ENCODE measurements at places on chromosomes 5 and 9.

DNA sequence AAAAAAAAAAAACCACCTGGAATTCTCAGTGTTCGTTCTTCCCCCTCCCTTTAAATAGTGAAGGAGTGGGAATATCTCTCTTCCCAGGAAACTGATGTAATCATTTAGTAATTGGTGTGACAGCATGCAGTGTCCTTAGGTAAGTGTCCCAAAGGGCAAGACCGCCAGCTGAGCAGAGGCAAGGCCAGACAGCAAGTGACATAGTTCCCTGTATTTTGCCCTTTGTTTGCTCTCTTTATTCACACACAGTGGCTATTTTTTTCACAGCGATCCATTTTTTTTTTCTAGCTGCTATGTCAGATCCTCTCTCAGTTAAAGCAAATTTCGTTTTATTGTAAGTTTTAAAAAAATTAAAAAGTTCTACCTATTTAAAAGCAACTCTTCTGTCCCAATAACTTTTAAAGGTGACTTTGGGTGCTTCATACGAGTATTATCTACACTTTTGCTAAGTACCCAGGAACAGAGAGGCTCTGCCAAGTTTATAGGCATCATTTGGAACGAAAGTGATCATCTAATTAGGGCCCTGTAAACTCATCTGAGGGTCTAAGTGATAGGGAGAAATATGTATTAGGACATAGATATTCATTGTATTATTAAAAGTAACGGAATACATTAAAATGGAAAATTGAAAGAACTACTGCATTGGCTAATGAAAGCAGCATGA, 98.2 kb upstream of the ALDH1A1 start:
- DNase-seq: peak; percentile 22

DNA sequence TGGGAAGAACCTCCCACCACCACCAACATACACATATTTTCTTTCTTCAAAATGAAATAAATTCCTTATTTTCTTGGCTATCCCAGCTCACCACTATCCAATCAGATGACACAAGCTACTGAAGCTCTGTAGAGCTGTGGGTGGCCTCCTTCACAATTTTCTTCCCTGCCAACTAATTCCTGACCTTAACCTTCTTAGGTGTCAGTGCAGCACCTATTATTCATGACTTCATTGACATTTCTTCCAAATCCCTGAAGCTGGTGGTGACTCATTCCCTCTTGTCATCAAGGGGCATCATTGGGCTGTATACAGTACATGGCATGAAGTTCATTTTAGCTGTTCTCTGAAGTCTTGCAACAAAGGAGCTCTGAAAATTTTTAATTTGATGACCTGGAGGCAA, 42.0 kb upstream of the ADRA1B start:
- DNase-seq: no peak

DNA sequence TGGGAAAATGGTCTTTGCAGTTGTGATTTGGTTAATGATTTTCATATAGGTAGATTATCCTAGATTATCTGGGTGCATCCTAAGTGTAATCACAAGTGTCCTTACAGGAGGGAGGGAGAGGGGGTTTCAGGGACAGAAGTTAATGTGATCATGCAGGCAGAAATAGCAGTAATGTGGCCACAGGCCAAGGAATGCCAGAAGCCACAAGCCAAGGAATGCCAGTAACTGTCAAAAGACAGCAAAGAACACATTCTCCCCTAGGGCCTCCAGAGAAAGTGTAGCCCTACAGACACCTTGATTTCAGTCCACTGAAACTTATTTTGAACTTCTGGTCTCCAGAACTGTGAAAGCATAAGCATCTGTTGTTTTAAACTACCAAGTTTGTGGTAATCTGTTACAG, 2074.5 kb downstream of the MAT2B start:
- DNase-seq: no peak

DNA sequence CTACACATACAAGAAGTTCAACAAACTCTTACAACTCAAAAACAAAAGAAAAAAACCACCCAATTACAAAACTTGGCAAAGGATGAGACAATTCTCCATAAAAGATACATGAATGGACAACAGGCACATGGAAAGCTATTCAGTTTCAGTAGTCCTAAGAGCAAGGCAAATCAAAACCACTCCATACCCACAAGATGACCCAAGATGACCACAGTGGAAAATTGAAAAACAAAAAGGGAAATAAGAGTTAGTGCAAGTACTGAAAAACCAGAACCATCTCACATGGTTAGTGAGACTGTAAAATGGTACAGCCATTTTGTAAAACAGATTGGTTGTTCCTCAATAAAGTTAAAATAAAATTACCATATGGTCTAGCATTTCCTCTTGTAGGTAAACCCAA, 287.1 kb upstream of the CDH9 start:
- no peak for DNase-seq

- DNase-seq: no peak
Measured at GRCh38 chr5:38780945-38781344, 64.9 kb upstream of the OSMR start.

GRCh38 chr5:177194268-177194667, 60.7 kb downstream of the NSD1 start:
- no peak for DNase-seq

DNA sequence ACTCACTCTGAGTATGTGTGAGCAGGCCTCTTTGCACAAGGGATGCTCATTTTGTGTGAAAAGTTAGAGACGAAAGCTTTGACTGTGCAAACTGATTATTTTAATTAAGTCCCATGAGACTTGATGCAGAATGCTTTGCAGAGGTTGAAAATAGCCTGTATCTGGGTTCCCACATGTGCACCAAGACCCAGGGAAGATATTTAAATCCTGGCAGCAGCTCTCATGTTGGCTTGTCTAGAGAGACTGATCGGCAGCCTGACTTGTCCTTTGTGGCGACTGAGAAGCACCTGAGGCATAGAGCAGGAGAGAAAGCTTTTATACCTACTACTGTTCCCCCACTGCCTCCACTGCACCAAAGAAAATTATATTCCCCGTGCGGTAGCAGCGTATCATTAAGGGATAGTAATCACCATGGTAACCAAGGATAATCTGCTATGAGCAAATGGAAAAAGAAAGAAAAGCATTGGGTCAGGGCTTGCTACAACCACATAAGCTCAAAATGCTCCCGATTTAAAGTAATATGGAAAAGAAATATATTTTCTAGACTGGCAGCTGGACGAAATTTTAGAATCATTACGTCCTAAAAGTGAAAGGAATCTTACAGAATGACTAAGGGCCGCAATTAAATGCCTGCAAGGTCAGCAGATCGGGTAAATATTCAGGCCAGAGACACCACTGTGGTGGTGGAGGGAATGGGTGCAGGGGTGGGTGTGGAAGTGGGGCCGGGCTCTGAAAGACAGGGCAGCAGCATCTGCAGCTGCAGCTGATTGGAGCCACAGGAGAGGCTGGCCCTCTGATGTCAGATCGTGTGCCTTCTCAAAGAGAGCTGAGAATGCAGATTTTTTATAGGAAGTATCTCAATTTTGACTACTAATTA, 135.3 kb upstream of the EPB41L4A start:
- no peak for DNase-seq

DNA sequence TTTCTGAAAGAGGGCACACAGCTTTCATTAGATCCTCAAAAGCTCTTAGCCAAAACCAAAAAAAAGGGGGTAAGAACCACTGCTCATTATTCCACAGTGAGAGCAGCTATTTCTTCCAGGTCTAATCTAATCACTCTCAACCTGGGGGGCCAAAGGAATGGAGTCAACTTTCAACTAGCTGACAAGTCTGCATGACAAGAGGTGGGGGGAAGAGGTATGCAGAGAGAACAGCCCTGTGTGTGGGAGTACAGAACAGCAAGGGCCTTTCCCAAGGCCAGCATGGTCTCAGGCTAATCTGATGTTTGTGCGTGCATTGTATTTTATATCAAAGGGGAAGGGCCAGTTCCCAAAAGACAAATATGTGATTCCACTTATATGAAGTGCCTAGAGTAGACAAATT, 36.9 kb upstream of the PIP5K1B start:
- DNase-seq: no peak

- no peak for DNase-seq
Measured at GRCh38 chr5:4148009-4148408, 552.4 kb downstream of the IRX1 start.

DNA sequence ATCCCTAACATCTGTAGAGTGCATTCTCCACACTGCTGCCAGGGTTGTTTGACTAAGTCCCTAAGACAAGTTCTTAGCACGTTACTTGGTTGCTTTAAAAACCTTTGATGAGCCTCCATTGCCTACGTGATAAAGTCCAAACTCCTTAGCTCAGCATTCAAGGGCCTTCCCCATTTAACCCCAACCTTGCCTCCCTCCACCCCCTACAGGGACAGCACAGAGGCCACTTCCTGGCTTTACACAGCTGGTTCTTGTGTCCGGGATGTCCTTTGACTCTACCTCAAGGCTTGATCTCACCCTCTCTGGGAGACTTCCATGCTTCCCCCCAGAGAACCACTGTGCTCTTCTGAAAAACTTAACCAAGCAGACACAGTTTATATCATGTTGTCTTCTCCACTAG, 29.4 kb downstream of the FAM240B start:
- no peak for DNase-seq

GRCh38 chr5:153617190-153617589, 126.7 kb downstream of the GRIA1 start:
- DNase-seq: no peak

DNA sequence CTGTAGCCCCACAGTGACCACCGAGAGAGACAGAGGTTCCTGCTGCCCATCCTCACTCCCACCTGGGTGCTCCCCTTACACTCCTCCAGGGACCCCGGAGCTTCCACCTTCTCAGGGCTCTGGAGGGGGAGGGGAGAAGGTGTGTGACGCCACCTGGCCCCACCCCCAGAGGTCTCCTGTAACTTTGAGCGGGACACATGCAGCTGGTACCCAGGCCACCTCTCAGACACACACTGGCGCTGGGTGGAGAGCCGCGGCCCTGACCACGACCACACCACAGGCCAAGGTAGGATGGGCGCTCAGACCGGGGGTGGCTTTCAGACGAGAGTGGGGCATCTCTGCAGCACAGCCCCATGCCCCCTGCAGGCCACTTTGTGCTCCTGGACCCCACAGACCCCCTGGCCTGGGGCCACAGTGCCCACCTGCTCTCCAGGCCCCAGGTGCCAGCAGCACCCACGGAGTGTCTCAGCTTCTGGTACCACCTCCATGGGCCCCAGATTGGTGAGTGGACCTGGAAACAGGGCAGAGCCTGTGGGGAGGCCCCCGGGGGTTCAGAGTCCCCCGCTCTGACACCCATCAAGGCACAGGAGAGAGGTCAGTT, 4.5 kb downstream of the MAMDC4 start:
- no peak for DNase-seq

Data from HEK293T (cell line).